NCI-H460 (cell line): ENCODE measurements at places on chromosomes 1 and 21.

- no peak for DNase-seq
Observed at GRCh38 chr1:156487862-156488261, 12.7 kb downstream of the MEF2D start.

GRCh38 chr1:30952098-30952497 lies 43.5 kb upstream of the SDC3 start:
- no peak for DNase-seq

GRCh38 chr1:150559656-150560010 lies 10.4 kb downstream of the ADAMTSL4 start:
- no peak for DNase-seq

GRCh38 chr1:205214756-205215155 lies 3.3 kb upstream of the DSTYK start:
- no peak for DNase-seq

GRCh38 chr1:168427051-168427450 lies 116.7 kb downstream of the XCL2 start:
- no peak for DNase-seq

DNA sequence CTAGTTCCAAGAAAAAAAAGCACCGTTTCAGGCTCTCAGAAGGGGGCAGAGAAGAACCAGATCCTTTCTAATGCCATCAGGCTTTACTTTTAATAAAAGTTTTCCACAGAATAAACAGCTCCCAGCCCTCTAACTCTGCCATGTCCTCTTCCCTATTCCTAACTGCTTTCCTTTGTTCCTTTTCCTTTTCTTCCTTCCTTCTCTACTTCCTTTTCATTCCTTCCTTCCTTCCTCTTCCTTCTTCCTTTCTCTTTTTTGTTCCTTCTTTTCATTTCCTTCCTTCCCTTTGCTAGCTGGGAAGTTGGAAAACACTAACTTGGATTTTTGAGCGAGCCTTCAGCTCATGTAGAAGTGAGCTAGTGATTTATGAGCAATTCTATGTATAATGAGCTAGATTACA lies 46.2 kb downstream of the KDM5B start:
- DNase-seq, result no peak

GRCh38 chr1:232978815-232979214 lies 28.4 kb downstream of the NTPCR start:
- DNase-seq, result no peak

- no peak for DNase-seq
Observed at GRCh38 chr1:50148142-50148923, 39.6 kb downstream of the ELAVL4 start.

- peak; percentile 12 for DNase-seq
Observed at GRCh38 chr1:176205332-176205914, 1.7 kb downstream of the COP1 start.

DNA sequence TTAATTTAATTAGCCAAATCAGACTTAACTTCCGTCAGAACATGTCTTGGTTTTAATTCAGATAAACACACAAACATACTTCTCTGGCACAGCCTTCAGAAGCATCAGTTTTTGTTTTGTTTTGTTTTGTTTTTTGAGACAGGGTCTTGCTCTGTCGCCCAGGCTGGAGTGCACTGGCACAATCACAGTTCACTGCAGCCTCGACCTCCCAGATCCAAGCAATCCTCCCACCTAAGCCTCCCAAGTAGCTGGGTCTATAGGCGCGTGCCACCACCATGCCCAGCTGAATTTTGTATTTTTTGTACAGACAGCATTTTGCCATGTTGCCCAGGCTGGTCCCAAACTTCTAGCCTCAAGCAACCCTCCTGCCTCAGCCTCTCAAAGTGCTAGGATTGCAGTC lies 34.7 kb downstream of the MDM4 start:
- DNase-seq, result no peak

- DNase-seq, result no peak
Observed at GRCh38 chr1:178953034-178953433, 72.7 kb upstream of the FAM20B start.

DNA sequence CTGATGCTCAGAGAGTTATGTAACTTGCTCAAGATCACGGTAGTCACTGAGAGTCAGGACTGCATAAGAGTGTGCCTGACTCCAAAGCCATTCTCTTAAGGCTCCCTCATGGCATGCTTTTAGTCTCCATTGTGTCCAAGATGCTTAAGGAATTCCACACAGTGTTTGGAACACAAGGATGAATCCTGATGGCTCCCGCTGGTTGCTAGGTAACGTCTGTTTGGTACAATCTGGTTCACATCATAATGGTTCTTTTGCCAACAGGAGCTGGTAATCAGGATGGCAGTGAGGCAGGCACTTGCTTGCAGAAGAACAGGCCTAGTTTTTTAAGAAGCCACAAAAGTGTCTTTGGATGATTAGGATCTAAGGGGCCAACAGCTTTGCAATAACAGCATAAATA lies 436.5 kb upstream of the DAB1 start:
- no peak for DNase-seq

- DNase-seq, result no peak
Observed at GRCh38 chr1:118097622-118098348, 87.2 kb downstream of the SPAG17 start.

DNA sequence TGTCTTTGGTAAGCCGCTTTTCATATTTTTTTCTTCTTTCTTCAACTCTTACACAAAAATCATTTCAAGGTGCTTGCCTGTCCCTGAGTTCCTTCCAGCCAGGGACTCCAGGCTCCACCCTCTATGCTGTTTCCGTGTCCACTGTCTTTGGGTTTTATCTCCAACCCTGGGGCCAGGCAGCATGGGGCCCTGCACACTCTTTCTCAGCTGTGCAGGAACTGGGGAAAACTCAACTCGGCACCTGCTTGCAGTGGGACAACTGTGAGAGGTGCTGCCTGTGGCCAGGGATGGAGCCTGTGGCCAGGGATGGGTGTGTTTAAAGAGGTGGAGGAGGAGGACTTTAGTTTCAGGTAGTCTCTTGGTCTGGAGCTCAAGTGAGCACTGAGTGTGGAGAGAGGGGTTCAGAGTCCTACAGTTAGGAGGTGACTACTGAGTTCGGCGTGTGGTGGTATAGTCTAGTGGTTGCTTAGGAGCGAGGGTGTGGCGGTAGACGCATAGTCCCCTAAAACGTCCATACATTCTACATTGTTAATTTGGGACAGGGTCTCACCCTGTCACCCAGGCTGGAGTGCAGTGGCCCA lies 13.4 kb downstream of the TNFRSF8 start:
- no peak for DNase-seq

DNA sequence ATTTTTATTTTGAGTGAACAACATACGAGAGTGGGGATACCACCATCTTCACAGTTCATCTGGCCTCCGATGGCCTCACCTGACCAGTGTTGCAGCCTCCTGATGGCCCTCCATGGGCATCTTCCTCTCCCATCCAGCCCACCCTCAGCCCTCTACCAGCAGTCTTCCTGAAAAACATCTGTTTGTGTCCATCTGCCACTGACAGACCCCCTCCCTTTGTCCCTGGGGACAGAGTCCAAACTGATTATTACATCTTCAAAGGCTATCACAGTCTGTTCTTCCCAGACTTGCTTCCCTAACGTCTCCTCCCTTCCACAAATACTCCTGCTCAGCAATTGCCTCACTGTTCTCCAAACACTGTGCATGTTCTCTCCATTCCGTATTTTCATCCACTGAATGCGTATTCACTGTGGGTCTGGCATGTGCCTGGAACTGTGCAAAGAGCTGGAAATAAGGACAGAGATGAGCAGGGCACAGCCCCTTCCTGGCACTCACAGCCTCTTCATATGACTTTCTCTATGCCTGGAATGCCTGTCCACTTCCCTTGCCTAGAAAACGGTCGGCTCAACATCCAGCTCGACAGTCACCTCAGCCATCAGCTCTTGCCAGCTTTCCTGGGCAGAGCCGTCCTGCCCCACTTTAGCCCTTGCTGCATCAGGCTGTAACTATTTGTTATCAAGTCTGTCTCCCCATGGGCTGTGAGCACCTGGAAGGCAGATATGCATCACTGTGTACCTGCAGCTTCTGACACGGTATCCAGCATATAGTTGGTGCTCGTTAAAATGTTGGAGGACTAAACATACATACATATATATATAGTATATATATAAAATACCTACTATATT lies 8.3 kb upstream of the ATF3 start:
- DNase-seq, result no peak

GRCh38 chr1:168482106-168482505 lies 61.7 kb downstream of the XCL2 start:
- DNase-seq, result no peak

DNA sequence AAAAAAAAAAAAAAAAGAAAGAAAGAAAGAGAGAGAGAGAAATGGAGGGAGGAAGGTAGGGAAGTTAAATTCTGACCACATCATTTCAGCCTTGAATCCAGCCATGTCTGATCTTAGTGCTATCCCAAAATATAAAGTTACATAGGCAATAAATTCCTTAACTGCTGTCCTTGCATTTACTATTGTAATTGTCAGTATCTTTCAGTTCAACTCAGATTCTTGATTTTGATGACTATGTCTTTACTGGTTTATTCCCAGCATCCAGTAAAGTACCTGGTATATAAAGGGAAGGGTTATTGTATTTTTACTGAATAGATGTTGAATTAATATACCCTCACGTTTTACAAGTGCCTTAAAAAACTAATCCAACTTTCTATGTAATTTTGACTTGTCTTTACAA lies 8.9 kb upstream of the COP1 start:
- DNase-seq, result no peak

- DNase-seq, result no peak
Observed at GRCh38 chr1:224067207-224067606, 46.7 kb upstream of the FBXO28 start.

DNA sequence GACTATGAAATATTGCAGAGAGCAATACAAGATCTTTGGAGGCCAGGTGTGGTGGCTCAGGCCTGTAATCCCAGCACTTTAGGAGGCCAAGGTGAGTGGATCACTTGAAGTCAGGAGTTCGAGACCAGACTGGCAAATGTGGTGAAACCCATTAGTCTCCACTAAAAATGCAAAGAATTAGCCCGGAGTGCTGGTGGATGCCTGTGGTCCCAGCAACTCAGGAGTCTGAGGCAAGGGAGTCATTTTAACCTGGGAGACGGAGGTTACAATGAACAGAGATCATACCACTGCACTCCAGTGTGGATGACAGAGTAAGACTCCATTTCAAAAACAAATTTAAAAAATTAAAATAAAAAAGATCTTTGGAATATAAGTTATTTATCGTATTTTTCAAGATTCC lies 76.6 kb downstream of the PRKAB2 start:
- no peak for DNase-seq

DNA sequence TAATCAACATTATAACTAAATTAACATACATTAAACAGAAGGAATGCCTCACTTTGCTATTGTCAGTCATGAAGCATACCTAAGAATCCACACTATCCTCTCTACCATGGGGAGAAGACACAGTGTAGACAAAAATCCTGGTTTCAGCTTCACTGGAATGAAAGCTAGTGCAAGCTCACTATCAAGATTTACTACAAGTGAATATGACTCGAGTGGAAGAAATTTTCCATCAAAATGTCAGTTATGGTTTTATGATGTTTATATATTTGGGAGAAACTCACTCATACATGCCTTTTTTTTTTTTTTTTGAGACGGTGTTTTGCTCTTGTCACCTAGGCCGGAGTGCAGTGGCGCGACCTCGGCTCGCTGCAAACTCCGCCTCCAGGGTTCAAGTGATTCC lies 424.3 kb downstream of the KCNT2 start:
- no peak for DNase-seq

DNA sequence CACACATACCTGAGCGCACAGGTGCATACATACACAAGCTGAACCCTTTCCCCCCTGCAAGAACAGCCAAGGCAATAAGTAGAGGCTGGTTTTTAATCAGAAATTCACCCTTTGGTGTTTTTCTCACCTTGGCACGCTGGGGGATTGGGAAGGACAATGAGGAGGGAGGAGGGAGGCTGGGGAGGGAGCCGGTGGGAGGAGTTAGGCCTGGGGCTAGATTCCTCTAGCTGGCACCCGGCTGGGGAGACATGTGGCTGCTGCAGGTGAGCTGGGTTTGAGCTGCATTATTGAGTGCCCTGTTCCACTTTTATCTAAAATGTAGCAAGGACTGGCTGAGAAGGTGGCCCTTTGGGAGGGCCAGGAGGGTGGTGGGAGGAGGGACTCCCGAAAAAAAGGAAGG lies 97.8 kb upstream of the CSF3R start:
- DNase-seq, result no peak

- no peak for DNase-seq
Observed at GRCh38 chr1:204419064-204419403, 7.4 kb upstream of the PPP1R15B start.

GRCh38 chr1:27038020-27038419 lies 25.4 kb upstream of the TENT5B start:
- no peak for DNase-seq

DNA sequence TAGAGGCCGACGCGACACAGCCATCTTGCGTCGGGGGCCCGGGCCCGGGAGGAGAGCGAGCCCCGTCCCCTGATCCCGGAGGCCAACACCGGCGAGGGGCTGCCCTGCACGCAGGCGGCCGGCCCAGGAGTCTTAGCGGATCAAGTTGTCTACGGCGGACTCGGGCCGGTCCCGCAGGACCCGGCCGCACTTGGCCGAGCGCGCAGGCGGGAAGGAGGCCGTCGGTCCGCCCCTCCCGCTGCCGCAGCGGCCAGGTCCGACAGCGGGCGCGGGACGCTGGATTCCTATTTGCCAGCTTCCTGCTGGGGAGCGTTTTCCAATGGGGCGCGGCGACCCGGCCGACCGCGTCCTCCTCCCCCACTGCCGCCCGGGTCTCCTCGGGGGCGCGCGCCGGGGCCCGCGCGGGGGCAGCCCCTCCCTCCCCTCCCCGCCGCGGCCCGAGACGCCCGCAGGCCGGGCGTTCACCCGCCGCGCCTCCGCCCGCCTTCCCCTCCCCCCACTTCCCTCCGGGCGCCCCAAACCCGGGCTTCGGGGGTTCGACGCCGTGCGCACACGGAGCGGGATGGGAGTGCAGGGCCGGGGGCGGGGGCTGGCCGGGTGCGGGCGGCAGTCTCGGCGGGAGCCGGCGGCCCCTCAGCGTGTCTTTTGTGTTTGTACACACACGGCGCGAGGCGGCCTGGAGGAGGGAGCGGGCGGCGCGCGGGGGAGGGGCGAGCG lies 517 bp upstream of the H3-3A start:
- peak; percentile 87 for DNase-seq

GRCh38 chr1:92831368-92831761 lies 475 bp upstream of the RPL5 start:
- no peak for DNase-seq

- no peak for DNase-seq
Observed at GRCh38 chr21:44533121-44533890, 6.7 kb downstream of the KRTAP10-1 start.

DNA sequence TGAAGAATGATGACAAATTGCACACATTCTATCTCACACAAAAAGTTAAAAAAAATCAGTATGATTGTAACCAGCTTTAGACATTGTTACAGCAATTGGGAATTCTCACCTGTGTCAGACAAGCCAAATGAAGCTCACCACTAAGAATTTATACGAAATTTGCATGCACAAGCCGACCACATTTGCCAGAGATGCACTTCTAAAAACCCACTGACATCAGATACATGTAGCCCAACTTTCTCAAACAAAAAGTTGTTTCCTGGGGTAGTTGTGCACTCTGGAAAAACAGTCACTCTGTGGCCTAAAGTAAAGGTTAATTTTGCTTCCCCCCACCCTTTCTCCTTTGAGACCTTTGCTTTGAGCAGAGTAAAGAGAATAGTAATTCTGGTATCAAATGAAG lies 67.9 kb upstream of the IL12RB2 start:
- DNase-seq, result no peak

- no peak for DNase-seq
Observed at GRCh38 chr1:940107-941014, 16.6 kb downstream of the SAMD11 start.

GRCh38 chr1:42165511-42166210 lies 1.1 kb upstream of the GUCA2A start:
- DNase-seq, result peak; percentile 31

- DNase-seq, result no peak
Observed at GRCh38 chr1:183498342-183498991, 26.2 kb downstream of the SMG7 start.
